Activated naive CD4-positive, alpha-beta T cell treated with anti-CD3 and anti-CD28 coated beads for 36 hours (primary cell): ENCODE measurements at places on chromosomes 12 and 14. TPM values are rescaled to one million over a fixed set of nuclear protein-coding genes. Genes with fewer than 3 reads are reported as not detected.

The TAS2R10 gene
- not detected for total RNA-seq

The SRGAP1 gene
- 0.02 TPM for total RNA-seq

The CCDC59 gene
- 93.3 TPM for total RNA-seq

The MYO1H gene
- not detected for total RNA-seq

The KERA gene
- total RNA-seq = not detected

The CFAP54 gene
- 0.64 TPM for total RNA-seq

The ESRRB gene
- total RNA-seq = not detected

The RTL1 gene
- not detected for total RNA-seq

The MYL2 gene
- not detected for total RNA-seq

The DRAM1 gene
- total RNA-seq = 4.9 TPM

The C1RL gene
- total RNA-seq = 10.3 TPM

The KRT85 gene
- not detected for total RNA-seq

The OR11G2 gene
- total RNA-seq = not detected

The ERP29 gene
- 107 TPM for total RNA-seq

The PAWR gene
- total RNA-seq = 5.6 TPM

The MGP gene
- not detected for total RNA-seq

The LALBA gene
- total RNA-seq = not detected
